Tongue (tissue), 3 donors: ENCODE measurements at places on chromosomes 1 and 21. TPM values are rescaled to one million over a fixed set of nuclear protein-coding genes. Genes with fewer than 3 reads are reported as not detected.

LRP8 gene
- total RNA-seq: 1.5 TPM

MSH4 gene
- total RNA-seq: 0.51 TPM

TNNT2 gene
- 98.3 TPM for total RNA-seq

RHBG gene
- total RNA-seq: 0.31 TPM
